ENCODE measurements at places on chromosomes 1 and 21.

- no peak overlapping the region for H3K4me3 ChIP-seq
- no peaks in the 10 kb centered on the region for H3K27me3 ChIP-seq
- H3K36me3 ChIP-seq: no peaks in the 10 kb centered on the region
- H3K4me1 ChIP-seq: peaks cover 7% of the 10 kb centered on the region
- no peak overlapping the region for H3K27ac ChIP-seq
Measured at GRCh38 chr1:113981962-113982931, 3.0 kb downstream of the OLFML3 start.

GRCh38 chr1:234718496-234719453 is 108.8 kb upstream of the IRF2BP2 start:
- H3K4me1 ChIP-seq: peaks cover 14% of the 10 kb centered on the region
- no peaks in the 10 kb centered on the region for H3K36me3 ChIP-seq
- H3K27ac ChIP-seq: no peak overlapping the region

DNA sequence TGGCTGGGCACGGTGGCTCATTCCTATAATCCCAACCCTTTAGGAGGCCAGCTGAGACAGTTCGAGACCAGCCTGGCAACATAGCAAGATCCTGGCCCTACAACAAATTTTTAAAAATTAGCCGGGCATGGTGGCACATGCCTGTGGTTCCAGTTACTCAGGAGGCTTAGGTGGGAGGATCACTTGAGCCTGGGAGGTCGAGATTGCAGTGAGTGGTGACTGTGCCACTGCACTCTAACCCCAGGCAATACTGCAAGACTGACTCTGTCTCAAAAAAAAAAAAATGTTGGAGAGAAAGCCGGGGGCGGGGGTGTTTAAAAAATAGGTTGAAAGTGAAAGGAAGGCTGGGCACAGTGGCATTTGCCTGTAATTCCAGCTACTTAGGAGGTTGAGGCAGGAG is 16.5 kb downstream of the CLDN19 start:
- H3K27ac ChIP-seq: no peak overlapping the region
- H3K27me3 ChIP-seq: no peaks in the 10 kb centered on the region
- DNase-seq: no peak
- peaks cover 4% of the 10 kb centered on the region for H3K4me1 ChIP-seq

DNA sequence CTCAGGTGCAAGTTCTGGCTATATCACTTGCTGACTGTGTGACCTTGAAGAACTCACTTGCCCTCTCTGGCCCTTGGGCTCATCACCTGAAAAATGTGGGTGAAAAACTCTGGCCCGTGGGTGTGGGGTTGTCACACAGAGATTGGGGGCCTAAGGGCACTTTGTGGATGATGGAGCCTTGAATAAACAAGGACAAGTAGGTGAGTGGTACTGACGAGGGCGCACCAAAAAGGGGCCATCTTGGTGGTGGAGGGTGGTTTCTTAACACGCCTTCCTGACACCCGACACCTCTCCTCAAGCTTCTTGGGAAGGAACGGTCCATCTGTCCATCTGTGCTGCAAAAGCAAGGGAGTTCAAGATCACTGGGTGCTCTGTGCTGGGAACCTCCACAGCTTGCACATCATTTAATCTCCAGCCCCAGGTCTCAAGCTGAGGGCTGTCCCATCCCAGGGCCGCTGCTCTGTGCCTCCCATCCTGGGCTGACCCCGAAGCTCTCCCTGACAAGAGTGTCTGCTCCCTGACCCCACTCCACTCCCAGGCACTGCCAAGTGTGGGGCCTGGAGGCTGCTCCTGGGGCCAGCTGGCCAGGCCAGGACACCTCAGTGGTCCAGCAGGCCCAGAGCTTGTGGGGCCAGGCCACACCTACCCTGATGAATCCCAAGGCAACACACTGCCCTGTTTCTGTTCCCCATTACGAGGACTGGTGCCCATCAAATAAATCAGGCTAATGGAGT is 97.3 kb downstream of the GLIS1 start:
- H3K27ac ChIP-seq: no peak overlapping the region
- DNase-seq: no peak
- H3K4me1 ChIP-seq: peaks cover 12% of the 10 kb centered on the region

GRCh38 chr21:38400195-38400919 is 97.9 kb downstream of the ERG start:
- H3K4me3 ChIP-seq: no peak overlapping the region
- H3K27me3 ChIP-seq: peaks cover 14% of the 10 kb centered on the region
- H3K36me3 ChIP-seq: no peaks in the 10 kb centered on the region
- DNase-seq: no peak
- no peak overlapping the region for H3K27ac ChIP-seq

Measured in HCT116 (cell line).